ENCODE measurements at places on chromosomes 4 and X. TPM values are rescaled to one million over a fixed set of nuclear protein-coding genes. Genes with fewer than 3 reads are reported as not detected.

Gene LRIT3
- total RNA-seq = 0.22 TPM

Gene AKAP14
- not detected for total RNA-seq

DNA sequence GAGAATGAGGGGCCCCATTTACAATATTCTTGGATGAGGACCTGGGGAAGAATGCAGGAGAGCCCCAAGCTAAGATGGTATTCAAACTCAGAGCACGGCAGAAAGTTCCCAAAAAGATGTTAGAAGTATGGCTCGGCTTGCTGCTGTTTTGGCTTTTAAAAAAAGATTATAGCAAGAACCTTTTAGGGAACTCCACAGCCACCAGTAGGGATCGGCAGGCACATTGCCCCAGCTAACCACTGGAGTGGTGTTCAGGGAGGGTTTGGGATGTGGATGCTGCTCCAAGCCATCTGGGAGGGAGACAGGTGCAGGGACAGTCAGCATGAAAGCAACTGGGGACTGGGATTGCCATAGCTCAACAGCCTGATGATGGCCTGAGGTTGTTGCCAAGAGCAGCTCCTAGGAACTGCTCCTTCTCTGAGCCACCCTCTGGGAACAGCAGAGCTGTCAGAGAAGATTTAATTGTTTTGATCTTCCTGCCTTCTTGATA, 63.0 kb downstream of the SORBS2 start:
- no peak for DNase-seq
- H3K4me1 ChIP-seq = peaks cover 3% of the 10 kb centered on the region
- no peak overlapping the region for H3K4me3 ChIP-seq
- no peak overlapping the region for H3K27ac ChIP-seq
- no peaks in the 10 kb centered on the region for H3K36me3 ChIP-seq
- no peaks in the 10 kb centered on the region for H3K27me3 ChIP-seq

- no peak overlapping the region for H3K4me3 ChIP-seq
- H3K36me3 ChIP-seq = no peaks in the 10 kb centered on the region
- H3K4me1 ChIP-seq = no peaks in the 10 kb centered on the region
- H3K27ac ChIP-seq = no peak overlapping the region
- DNase-seq = no peak
- H3K27me3 ChIP-seq = no peaks in the 10 kb centered on the region
Measured at GRCh38 chr4:122423246-122423645, 33.3 kb downstream of the IL2 start.

DNA sequence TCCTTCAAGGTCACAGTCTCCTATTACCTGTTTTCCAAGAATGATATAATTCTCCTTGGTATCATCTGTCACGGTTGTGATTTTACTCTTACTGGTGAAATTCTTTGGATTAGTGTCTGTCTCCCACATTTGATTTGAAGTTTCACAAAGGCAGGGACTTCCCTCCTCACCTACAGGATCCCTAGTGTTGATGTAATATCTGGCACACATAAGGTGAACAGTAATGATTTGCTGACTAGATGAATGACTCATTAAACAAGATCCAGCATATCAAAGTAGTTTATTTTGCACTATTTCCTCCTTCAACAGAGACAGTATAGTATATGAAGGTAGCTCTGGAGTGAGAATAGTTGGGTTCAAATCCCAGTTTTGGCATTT, 135.3 kb upstream of the IL1RAPL2 start:
- H3K4me1 ChIP-seq = peaks cover 6% of the 10 kb centered on the region
- peaks cover 79% of the 10 kb centered on the region for H3K27me3 ChIP-seq
- H3K4me3 ChIP-seq = no peak overlapping the region
- H3K36me3 ChIP-seq = no peaks in the 10 kb centered on the region
- peak; percentile 48 for DNase-seq

GRCh38 chr4:99664716-99665115, 7.1 kb upstream of the C4orf54 start:
- no peaks in the 10 kb centered on the region for H3K27me3 ChIP-seq
- H3K36me3 ChIP-seq = no peaks in the 10 kb centered on the region
- no peak overlapping the region for H3K4me3 ChIP-seq
- no peak for DNase-seq

GRCh38 chrX:51641421-51642021, 22.8 kb upstream of the CENPVL3 start:
- H3K36me3 ChIP-seq = no peaks in the 10 kb centered on the region
- no peak overlapping the region for H3K4me3 ChIP-seq
- H3K27ac ChIP-seq = no peak overlapping the region
- H3K4me1 ChIP-seq = no peaks in the 10 kb centered on the region

GRCh38 chr4:17327591-17327990, 184.3 kb downstream of the QDPR start:
- DNase-seq = no peak
- H3K4me1 ChIP-seq = no peaks in the 10 kb centered on the region
- no peaks in the 10 kb centered on the region for H3K36me3 ChIP-seq
- H3K4me3 ChIP-seq = no peak overlapping the region

DNA sequence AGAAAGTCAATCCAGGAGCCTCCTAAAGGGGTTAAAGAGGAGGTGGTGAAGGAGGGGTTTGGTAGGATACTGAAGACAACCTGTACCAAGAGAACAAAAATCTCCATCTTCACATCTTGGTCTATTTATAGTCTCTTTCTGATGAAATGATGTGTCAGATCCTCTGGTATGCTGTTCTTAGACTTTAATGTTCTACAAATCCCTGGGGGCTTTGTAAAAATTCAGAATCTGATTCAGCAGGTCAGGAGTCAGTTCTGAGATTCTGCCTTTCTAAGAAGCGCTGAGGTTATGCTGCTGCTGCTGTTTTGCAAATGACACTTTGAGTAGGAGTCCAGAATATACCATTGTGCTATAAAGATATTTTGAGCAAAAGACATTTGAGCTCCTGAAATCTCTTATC, 172.9 kb upstream of the GLRA2 start:
- H3K27ac ChIP-seq = no peak overlapping the region
- no peak overlapping the region for H3K4me3 ChIP-seq
- no peaks in the 10 kb centered on the region for H3K27me3 ChIP-seq
- peaks cover 10% of the 10 kb centered on the region for H3K4me1 ChIP-seq

DNA sequence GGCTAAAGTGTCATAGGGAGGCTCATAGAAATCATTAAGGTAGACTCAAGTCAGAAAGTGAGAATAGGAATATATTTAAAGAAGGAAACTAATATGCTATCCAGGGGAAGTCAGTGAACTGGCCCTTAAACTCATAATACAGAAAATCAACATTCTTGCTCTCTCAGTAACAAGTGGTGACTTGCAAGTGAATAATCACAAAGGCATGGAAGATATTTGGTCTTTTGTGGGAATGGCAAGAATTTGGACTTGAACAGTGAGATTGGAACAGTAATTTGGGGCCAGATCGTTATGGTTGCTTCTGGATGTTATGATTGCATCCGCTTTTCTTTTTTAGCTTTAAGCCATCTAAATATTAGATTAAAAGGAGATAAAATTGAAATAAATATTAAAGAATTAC, 103.8 kb downstream of the TBC1D19 start:
- peak; percentile 3 for DNase-seq
- H3K27ac ChIP-seq = no peak overlapping the region
- H3K4me3 ChIP-seq = no peak overlapping the region
- H3K4me1 ChIP-seq = peaks cover 5% of the 10 kb centered on the region

DNA sequence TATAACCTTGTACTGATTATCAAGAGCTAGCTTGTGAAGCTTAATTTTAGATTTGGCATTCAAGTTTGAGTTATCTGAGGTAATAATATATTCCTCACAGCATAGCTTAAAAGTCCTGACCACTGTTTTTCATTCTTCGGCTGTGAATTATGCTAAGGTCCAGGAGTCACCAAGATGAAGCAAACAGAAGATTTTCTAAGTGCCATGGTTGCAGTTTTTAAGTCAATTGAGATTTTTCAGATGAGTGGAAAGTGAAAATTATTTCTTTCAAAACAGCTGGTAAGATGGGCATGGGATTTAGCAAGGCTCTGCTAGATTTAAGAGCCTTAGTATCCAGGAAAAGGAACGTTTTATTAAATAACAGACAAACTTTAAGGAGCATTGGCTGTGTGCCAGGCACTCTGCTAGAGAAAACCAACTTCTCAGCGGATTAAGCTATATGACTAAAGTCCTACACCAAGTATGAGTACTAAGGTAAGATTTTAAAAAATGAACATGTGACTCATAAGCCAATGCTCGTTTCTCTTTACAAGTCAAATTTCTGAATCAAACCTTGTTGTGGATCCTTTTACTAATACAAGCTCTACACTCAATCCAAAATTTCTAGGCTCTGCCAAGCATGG, 149.9 kb upstream of the IL15 start:
- no peak overlapping the region for H3K4me3 ChIP-seq
- peak; percentile 49 for DNase-seq
- H3K27me3 ChIP-seq = no peaks in the 10 kb centered on the region

GRCh38 chr4:154361450-154361849, 130.1 kb downstream of the DCHS2 start:
- H3K36me3 ChIP-seq = no peaks in the 10 kb centered on the region
- H3K27ac ChIP-seq = no peak overlapping the region
- peaks cover under 1% of the 10 kb centered on the region for H3K4me1 ChIP-seq
- no peaks in the 10 kb centered on the region for H3K27me3 ChIP-seq
- H3K4me3 ChIP-seq = no peak overlapping the region

- no peaks in the 10 kb centered on the region for H3K27me3 ChIP-seq
- peak; percentile 72 for DNase-seq
- H3K4me1 ChIP-seq = peaks cover 23% of the 10 kb centered on the region
- peak overlapping the region; percentile 52 for H3K4me3 ChIP-seq
Measured at GRCh38 chr4:6746721-6747293, 30.8 kb downstream of the BLOC1S4 start.
